Cerebellar cortex (tissue), 1 donor: ENCODE measurements at places on chromosomes 13 and 19.
A peak's percentile ranks its signal among the peaks of the same experiment; 100 is the strongest.

GRCh38 chr19:48806518-48806817 is 4.4 kb downstream of the BCAT2 start:
- DNase-seq, result peak; percentile 97

GRCh38 chr13:49536144-49536873 is 40.6 kb downstream of the PHF11 start:
- no peak for DNase-seq

DNA sequence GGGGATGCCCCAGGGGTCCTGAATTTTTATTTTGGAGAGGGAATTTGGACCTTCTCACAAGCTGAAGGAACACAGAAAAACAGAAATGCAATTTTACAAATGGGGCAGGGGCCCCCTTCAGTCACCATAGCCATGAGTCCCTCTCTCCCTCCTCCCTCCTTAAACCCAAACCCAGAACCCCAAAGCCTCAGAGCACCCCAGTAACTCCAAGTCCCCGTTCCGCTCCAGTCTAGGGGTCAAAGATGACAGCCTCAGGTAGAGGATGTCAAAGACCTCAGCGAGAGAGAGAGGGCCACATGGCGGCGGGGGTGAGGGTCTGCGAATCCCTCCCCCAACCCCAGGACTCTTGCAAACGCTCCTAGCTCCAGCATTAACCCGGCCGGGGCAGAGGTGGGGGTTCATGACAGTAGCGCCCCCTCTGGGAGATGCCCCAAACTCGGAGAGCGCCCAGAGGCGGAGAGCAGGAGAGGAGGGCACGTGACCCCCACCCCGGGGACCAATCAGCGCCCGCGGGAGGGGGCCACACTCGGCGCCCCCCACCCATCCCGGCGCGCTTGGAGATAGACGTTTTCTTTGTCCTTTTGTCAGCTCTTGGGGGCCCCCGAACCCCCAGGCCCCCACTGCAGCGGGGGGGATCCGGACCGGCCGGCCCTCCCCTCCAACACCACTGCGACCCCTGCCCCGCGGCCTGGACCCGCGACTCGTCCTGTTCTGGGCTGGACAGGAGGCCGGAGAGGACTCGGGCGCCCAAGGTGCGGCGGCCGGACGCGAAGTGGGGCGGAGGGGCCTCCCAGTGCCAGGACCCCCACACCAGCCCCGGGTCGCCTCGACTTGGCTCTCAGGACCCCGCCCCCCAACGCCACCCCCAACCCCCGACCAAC is 20.8 kb upstream of the SEMA6B start:
- no peak for DNase-seq

DNA sequence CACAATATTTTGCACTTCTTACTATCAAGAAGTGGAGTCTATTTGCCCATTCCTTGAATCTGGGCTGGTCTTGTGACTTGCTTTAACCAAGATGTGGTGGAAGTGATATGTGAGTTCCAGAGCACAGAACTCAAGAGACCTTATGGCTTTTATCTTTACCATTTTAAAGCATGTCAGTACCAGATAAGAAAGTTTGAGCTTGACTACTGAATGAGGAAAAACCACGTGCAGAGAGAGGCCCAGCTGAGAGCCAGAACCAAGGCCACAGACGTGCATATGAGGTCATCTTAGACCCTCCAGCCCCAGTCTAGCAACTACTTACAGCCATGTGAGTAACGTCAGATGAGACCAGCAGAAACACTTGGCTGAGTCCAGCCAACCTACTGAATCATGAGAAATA is 6.3 kb upstream of the CDK8 start:
- DNase-seq, result no peak

- DNase-seq, result no peak
These were observed 1.2 kb downstream of the VASP start for GRCh38 chr19:45508417-45508860.

DNA sequence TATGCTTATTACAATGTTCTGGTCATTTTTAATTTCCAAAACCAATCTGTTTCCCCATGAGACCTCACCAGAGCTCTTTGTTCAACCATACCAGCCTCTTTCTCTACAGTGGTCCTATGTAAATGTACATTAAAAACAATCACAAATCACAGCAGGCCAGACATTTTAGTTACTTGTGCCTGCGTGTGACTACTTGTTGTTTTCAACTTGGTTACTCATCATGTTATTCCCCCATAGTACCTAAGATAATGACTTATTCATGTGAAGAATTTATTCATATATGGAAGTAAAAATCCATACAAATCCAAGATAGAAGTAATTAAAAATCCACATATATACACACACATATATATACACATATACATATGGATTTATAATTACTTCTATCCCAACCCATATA is 379.6 kb downstream of the SLITRK6 start:
- no peak for DNase-seq

- no peak for DNase-seq
These were observed 24.8 kb upstream of the NAXD start for GRCh38 chr13:110590577-110590976.

- DNase-seq, result peak; percentile 25
These were observed 7.1 kb upstream of the IGFL3 start for GRCh38 chr19:46131485-46132143.

GRCh38 chr19:16737911-16738310 is 18.3 kb downstream of the NWD1 start:
- no peak for DNase-seq

- DNase-seq, result no peak
These were observed 7.5 kb upstream of the SLC39A3 start for GRCh38 chr19:2747349-2747748.

DNA sequence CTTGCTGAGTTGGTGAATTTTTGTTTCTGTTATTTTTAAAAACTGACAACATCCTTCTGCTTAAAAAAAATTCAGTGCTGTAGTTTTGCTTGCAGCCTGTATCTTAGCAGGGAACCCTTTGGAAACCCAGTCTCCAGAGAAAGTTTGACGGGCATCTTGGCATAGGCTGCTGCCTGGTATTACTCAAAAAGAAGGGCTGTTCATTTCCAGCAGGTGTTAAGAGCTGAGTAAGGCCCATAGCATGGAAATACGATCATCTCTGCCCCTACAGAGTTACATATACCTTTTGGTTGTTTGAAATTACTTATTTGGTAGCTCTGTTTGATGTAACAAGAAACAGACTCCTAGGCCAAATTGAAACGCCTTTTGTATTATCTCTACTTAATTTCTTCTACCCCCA is 41.5 kb downstream of the URI1 start:
- no peak for DNase-seq

GRCh38 chr19:7865262-7865911 is 8.8 kb downstream of the PRR36 start:
- DNase-seq, result no peak

DNA sequence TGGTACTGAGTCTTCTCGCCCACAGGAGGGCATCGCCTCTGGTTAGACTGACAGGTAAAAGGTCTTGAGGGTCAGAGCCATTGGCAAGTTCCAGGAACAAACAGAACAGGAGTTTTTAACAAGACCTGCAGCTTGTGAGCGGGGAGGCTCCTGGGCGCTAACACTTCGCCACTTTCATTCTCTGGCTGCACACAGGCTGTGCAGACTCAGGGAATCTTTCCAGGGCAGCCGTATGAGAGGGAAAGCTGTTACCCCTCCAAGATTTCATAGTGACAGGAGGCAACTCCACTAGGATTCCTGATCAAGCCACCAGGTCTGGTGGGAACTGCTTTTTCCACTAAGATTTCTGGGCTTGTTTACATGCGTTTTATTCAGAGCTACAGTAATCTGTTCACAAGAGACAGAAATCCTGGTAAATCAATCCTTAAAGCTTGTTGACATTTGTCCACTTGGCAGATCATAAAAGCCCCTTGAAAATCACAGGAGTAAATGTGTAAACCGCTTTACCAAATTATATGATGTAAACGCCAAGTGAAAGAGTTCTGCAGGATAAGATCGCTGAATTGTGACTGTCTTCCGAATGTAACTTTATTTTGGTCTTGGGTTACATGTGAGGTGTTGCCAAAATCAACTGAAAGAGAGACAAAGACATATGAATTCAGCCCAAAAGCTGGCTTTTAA is 190.6 kb downstream of the MZT1 start:
- DNase-seq, result peak; percentile 83

- DNase-seq, result no peak
These were observed 79.1 kb upstream of the PCDH17 start for GRCh38 chr13:57552437-57552836.

GRCh38 chr13:96214824-96215445 is 125.0 kb downstream of the HS6ST3 start:
- DNase-seq, result no peak

DNA sequence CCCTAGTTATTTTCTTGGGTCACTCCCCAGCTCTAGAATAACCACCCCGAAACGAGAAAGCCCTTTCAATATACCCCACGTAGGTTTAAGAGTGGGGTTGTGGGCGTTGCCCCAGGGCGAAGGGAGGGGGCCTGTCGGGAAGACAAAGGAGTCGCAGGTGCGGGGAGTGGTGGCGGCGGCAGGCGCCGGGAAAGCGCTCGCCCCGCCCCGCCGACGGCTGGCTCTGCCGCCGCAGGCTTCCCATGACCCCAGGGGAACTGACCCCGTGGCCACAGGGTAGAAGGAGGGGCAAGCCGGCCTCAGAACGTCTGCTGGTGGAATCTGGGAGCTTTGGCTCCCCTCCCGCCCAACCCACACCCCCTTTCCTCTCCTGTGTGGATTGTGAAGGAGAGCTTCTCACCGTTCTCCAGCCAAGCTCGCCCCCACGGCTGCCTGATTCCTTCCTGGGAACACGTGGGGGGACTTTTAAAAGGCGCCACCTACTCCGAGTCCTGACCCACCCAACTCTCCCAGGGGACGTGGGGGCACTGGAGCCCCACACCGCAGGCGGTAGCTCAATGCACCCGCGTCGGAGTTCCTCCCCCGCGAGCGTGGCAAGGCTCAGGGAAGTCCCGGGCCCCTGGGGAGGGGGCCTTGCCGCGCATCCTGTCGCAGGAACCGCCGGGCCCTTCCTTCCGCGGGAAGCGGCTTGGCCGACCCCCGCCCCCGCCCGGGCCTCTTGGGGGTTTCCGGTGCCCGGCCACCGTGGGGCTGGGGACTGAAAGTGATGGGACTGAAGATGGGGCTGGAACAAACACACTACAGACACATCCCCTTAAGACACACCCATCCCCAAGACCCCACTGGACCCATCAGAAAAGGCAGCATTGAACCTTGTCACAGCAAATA is 5.5 kb downstream of the IER2 start:
- DNase-seq, result peak; percentile 72

GRCh38 chr19:17076543-17076991 is 990 bp downstream of the MYO9B start:
- peak; percentile 31 for DNase-seq

DNA sequence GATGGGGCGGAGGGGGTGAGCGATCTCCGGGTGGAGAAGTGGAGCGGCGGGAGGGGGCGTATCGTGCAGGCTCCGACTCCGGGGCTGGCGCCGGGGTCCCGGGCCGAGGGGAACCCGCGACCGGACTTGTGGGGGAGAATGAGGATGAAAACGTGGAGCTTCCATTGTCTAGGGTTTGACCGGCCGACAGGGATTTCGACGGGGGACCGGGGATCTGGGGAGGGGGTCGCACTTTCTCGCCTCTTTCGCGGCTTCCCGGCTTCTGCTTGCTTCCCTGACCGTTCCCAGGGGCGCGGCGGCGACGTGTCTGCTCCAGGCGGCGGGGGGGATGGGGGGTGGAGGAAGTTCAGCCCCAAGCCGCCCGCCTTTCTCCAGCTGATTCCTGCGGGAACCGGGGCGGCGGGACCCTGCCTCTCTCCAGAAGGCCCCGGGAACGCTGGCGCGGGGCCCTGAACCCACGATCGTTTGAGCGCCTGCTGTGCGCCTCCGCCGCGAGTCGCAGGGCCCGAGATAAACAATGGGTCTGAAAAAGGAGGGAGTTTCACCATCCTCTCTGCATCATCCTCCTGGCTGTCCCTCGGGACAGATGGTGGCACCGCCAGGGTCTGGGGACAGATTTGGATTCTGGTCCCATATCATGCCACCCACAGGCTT is 790 bp downstream of the TPM4 start:
- peak; percentile 63 for DNase-seq
